ENCODE measurements at places on chromosomes 5 and 9. TPM values are rescaled to one million over a fixed set of nuclear protein-coding genes. Genes with fewer than 3 reads are reported as not detected.

OBP2B gene
- not detected for total RNA-seq

CLIC3 gene
- total RNA-seq = not detected

NDUFS4 gene
- 57.6 TPM for total RNA-seq

PDCD1LG2 gene
- total RNA-seq = 0.25 TPM

SPAG8 gene
- 1.2 TPM for total RNA-seq

NEUROG1 gene
- total RNA-seq = not detected

NKD2 gene
- total RNA-seq = 0.40 TPM

IL7R gene
- 81.4 TPM for total RNA-seq

SELENOP gene
- total RNA-seq = not detected

PCDHB4 gene
- not detected for total RNA-seq

ANKRD31 gene
- 0.65 TPM for total RNA-seq

ZFYVE16 gene
- 9.2 TPM for total RNA-seq

OCLN gene
- total RNA-seq = 0.52 TPM

CD14 gene
- total RNA-seq = 0.70 TPM

NMUR2 gene
- total RNA-seq = not detected

All from activated CD8-positive, alpha-beta memory T cell treated with anti-CD3 and anti-CD28 coated beads for 36 hours (primary cell).